ENCODE measurements at places on chromosomes 5 and 9.

DNA sequence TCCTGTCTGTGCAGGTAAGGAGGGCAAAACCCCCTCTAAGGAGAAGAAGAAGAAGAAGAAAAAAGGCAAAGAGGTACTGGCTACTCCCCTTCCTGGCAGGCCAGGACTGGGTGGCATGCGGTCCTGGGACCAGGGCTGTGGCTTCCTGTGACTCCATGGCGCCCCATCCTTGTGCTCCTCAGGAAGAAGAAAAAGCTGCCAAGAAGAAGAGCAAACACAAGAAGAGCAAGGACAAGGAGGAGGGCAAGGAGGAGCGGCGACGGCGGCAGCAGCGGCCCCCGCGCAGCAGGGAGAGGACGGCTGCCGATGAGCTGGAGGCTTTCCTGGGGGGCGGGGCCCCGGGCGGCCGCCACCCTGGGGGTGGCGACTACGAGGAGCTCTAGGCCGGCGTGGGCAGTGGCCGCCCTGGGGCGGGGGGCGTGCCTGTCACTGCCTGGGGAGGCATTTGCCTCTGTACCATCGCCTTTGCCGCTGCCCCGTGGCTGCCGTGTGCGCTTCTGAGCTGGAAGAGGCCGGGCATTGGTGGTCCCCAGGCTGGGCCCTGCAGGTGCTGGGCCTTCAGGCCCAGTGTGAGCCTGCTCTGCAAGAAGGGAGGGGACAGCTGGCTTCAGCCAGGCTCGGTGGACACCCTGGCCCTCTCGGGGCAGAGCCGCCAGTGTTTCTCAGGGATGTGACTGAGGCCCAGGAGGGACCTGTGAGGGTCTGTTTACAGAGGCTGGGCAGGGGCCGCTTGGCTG, 2.0 kb upstream of the AJM1 start:
- no peak for DNase-seq

DNA sequence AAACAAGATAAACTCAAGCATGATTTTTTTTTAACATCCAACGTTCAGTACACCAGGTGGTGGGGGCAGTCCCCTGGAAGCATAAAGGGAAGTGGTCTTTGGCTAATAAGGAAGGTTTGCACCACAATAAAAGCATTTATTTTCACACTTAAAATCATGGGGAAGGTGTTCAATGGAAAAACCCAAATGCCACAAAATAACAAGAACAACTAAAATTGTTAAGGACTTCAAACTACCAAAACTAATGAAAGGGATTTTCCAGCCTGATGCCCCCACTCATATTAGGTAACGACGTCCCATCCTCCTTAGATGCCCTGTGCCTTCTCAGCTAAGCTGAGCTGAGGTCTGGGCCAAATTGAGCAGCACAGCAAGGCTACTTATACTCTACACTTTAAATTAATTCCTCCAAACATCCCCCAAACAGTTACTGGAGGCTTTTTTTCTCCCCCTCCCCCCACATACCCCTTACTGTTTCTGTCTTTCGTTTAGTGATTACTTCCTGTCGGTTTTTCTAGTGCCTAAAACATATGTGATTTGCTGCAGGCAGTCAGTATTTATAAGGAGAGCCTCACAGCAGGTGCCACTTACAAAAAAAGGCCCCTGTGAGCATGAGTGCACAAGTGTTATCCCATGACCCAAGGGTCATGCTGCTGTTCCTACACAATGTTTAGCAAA, 259.7 kb upstream of the ZNF608 start:
- DNase-seq: no peak

GRCh38 chr5:52748590-52748989, 39.1 kb upstream of the ITGA1 start:
- no peak for DNase-seq

GRCh38 chr5:111859533-111860270, 102.7 kb upstream of the NREP start:
- no peak for DNase-seq

GRCh38 chr9:130862217-130862616, 27.2 kb downstream of the ABL1 start:
- DNase-seq: no peak

DNA sequence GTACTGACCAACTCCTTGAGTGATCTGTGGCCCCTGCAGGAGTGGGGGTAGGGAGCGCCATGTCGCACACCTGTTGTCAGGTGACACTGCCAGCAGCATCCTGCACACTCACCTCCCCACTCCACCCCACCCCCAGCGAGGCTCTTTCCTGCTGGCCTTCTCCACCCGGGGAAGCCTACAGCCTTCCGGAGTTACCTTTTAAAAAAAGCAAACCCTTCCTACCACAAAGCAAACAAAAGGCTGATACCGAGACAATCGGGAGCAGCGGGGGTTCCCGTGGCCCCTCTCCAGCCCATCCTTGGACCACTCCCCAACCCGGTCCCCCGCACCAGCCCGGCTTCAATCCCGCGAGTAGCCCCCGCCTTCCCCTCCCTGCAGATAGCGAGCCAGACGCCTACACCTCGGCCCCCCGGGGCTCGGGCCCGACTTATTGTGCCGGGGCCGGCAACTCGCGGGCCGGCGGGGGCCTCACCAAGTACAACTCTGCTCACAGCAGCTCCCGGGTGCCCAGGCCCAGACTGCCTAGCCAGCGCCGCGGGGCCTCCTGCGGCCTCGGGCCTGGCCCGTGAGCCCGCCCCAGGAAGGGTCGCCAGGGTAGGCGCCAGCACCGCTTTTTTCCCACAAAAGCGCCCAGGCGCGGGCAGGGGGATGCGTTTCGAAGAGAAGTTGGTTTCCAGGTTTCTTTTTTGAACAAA, 724 bp downstream of the MACROH2A1 start:
- peak; percentile 86 for DNase-seq

GRCh38 chr5:108655750-108656450, 91.8 kb upstream of the FER start:
- no peak for DNase-seq

DNA sequence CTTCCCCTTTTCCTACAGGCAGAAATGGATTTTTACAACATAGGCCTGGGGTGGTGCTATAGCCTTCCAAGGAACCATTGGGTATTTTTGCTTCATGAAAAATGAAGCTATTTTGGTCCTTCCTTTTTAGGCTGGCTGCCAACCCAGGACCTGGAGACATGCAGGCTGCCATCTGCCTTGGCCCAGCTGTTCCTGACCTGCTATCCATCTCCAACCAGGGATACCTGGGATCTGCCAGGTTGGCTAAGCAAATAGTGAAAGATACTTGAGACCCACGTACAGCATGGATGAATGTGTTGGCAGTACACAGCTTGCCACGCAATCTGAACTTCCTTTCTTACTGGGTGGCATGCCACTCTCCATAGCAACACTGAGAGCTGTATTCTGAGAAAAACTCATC, 31.1 kb downstream of the MRPS27 start:
- no peak for DNase-seq

GRCh38 chr5:35363387-35363965, 133.2 kb upstream of the PRLR start:
- DNase-seq: no peak

GRCh38 chr5:139652788-139653241, 4.7 kb downstream of the CXXC5 start:
- no peak for DNase-seq

DNA sequence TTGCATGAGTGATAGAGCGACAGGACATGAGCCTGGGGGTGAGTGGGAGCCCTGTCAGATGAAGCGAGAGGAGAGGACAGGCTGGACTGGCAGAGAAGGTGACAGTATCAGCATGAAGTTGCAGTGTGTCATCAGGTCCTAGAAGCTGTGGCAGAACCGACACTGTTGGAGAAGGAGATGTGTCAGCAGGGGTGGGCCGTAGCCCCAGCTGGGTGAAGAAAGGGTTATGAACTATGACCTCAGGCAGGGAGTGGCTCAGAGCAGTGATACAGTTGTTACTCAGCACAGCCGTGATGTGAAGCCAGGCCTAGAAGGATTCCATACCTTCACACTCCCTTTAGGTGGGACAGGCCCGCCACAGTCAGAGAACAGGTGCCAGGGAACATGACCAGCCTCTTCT, 7.6 kb downstream of the PCYOX1L start:
- no peak for DNase-seq

- no peak for DNase-seq
Observed at GRCh38 chr9:107216329-107216728, 66.8 kb upstream of the RAD23B start.

GRCh38 chr9:117302487-117302886, 112.4 kb downstream of the ASTN2 start:
- no peak for DNase-seq

GRCh38 chr5:173331956-173332479, 3.8 kb upstream of the STC2 start:
- peak; percentile 98 for DNase-seq

- no peak for DNase-seq
Observed at GRCh38 chr9:22053178-22053577, 44.1 kb upstream of the CDKN2B start.

DNA sequence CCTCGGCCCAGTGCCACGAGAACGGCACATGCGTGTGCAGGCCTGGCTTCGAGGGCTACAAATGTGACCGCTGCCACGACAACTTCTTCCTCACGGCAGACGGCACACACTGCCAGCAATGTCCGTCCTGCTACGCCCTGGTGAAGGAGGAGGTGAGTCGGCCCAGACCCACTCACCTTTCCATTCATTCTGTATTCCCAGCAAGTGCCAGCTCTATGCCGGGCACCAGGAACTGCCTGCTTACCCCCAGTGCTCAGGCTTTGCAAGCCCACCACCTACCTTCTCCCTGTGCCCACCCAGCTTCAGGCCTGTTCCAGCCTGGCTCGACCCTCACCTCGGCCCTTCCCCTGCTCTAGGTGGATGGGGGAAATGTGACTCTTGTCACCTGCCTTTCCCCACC, 26.6 kb upstream of the AIF1L start:
- no peak for DNase-seq

GRCh38 chr5:138605254-138605972, 30.2 kb upstream of the HSPA9 start:
- DNase-seq: no peak

DNA sequence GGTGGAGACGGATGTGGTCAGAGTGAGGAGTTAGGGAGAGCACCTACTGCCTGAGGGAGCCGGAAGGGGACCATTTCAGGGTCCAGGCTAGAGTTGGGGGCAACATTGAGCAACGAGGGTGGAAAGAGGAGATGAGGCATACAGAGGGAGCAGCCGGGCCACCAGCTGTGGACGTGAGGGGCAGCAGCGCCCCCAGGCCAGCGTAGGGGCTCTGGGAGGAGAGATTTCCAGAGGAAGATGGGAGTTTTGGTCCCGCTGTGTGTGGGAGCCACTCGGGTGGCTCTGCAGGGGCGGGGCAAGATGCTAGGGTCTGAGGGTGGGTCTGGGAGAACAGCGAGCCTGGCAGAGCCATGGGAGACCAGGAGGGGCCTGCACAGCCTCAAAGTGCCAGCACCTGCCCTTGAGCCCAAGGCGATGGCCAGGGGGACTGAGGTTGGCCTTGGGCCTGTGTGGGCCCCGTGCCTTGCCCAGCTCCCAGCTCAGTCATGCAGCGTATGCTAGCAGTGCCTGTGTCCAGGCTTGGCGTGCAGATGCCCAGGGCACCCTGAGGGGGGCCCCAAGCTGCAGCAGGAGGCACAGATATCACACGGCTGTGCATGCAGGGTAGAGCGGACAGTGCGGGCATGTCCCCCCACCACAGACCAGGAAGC, 80.5 kb upstream of the PPP1R26 start:
- DNase-seq: no peak

DNA sequence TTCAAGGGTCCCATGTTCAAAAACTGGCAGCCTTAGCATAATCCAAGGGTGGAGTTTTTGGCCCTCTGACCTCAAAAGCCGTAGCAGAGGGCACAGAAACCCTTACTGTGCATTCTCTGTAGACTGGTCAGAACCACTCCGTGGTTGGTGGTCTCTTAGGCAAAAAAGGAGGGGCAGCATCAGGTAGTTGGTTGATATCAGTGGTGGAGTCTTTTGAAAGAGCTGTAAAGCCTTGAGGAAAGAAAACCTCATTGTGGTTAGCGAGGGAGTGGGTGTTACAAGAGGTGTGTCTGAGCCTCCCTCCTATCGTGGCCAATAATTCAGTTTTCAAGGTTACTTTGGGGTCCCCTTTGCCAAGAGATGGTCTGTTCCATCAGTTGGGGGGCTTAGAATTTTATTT, 40.9 kb downstream of the ARHGEF28 start:
- no peak for DNase-seq

- no peak for DNase-seq
Observed at GRCh38 chr5:166581826-166582225, 1709.6 kb upstream of the WWC1 start.

GRCh38 chr5:112346411-112347044, 72.5 kb downstream of the EPB41L4A start:
- DNase-seq: no peak

DNA sequence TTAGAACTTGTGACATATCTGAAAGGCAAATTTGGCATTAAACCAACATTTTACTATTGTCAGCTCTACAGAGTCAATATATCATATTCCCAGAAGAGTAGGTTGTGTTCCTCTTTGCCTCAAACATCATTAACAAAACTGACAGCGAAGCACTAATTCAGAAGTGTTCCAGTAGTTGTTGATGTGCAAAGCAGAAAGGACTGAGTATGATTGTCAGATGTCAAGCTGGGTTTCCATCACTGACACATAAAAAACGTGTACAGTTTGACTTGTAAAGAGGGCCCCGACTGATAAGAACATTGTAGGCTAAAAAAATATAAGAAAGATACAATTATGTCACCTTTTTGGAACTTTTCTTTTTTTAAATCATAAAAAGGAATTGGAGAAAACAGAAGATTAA, 101.5 kb upstream of the ZNF608 start:
- no peak for DNase-seq

Measured in activated CD4-positive, alpha-beta T cell treated with anti-CD3 and anti-CD28 coated beads, Interleukin-2, amount 10 ng/mL, durations not matched to agents 24 days and 14 days (primary cell).